Tongue (tissue), 3 donors: ENCODE measurements at places on chromosomes 7 and 10. TPM values are rescaled to one million over a fixed set of nuclear protein-coding genes. Genes with fewer than 3 reads are reported as not detected.

DNA sequence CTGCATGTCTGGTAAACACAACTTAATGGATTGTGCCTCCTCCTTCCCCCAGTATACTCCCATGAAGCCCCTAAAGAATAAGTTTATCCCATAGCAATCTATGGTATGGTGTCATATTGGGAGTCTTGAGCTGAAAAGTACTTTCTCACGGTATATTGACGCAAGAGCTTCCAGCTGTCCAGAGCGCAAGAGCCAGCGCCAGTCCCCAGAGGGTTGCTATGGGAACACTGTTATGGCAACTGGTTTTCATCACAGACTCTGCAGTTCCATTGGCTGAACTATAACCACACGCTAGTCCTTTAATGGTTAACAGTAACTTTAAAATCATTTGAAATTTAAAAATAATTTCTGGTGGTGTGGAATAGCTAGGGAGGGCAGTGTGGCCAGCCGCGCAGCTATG lies 46.9 kb downstream of the PRPF18 start:
- DNase-seq, result peak; percentile 98

- DNase-seq, result no peak
Measured at GRCh38 chr7:107165341-107165740, 3.5 kb upstream of the HBP1 start.

The CHAT gene
- total RNA-seq, result not detected

- no peak for DNase-seq
Measured at GRCh38 chr7:86745013-86745745, 101.5 kb downstream of the GRM3 start.

- no peak for DNase-seq
Measured at GRCh38 chr10:4391683-4392082, 434.3 kb upstream of the AKR1E2 start.
